D341Med (cell line): ENCODE measurements at places on chromosomes 3 and 15.

GRCh38 chr3:139261754-139262586 is 81.8 kb upstream of the MRPS22 start:
- DNase-seq, result no peak

GRCh38 chr3:58171126-58171525 is 39.6 kb downstream of the DNASE1L3 start:
- no peak for DNase-seq

DNA sequence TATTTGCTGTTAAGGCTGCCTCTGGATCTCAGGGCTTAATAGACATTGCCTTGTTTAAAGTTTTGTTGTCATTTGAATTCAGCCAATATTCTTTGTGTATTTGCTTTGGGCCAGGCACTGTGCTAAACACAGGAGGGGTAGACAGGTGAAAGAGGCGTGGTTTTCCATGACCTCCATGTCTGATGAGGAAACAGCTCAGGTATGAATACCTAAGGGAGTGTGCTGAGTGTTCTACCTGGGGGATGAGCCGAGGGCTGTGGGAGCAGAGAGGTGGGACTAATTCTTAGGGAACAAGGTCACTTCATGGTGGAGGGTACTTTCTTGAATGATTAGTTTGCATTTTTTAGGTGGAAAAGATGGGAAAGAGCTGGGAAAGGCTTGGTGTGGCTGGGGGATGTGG is 108.2 kb downstream of the THSD4 start:
- no peak for DNase-seq

DNA sequence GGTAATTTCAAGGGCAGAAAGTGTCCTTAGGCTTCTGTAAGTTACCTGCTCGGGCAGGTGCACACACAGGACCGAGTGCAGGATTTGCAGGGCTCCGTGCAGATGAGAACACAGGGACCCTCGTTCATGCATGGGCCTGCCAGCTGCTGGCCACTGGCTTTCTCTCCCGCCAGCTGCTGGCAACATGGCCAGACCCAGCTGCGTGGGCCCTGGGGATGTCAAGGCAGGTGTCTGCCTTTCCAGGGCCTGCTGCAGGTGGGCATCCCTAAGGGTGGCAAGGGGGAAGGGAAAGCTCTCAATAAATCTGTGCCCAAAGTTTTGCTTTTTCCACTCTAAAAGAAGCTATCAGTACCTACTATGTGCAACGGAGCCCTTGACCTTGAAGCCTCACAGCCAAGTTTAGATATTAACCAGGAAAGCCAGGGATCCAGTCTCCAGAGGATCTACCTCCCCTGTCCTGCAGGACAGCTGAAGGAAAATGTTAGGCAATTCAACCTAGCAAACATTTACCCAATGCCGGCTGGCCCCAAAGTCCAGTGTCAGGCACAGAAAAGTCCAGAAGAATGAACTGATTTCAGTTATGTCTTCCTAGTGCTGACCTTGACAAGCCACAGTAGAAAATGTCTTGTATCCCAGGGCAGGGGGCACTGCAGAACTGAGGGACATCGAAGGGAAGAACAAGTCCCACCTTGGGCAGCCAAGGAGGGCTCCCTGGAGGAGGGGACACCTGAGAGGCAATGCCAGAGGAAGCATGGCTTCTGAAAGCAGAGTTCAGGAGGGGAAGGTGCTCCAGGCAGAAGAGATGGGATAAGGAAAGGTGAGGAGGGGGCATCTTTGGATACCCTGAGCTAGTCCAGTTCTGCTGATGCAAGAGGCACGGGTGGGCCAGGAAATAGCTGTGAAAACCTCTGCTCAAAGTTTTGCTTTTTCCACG is 26.4 kb downstream of the NUP210 start:
- DNase-seq, result no peak

- DNase-seq, result no peak
These were observed 1.0 kb downstream of the LRRC2 start for GRCh38 chr3:46565077-46565476.

DNA sequence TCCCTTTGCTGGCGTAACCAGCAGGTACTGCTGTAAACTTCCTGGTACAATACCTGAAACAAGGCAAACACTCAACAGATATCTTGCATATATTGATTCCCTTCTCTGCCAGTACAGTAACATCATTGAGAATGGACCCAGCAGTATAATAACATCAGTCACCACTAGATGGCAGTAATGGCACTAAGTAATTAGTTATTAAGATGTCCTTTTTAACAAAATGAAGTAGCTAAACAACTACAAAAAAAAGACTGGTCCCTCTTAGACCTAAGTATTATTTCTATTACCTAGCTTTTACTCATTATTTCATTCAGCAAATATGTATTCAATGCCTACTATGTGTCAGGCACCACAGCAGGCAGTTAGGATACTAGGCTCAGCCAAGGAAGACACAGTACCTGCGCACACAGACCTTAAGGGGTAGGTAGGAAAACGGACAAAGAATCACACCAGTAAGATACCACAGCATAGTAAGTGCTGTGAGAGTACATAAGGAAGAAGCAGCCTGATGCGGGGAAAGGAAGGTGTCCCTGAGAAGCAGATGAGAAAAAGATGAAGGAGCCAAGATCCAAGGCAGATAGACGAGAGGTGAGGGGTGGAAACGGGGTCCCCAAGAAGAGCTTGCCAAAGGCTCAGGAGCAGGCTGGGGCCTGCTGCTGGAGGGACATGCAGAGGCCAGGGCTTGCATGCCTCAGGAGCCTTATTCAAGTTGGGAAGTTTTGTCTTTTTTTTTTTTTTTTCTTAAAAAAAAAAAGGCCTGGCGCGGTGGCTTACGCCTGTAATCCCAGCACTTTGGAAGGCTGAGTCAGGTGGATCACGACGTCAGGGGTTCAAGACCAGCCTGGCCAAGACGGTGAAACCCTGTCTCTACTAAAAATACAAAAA is 102.7 kb upstream of the CHD2 start:
- peak; percentile 46 for DNase-seq

GRCh38 chr15:72231833-72232478 is 966 bp upstream of the PKM start:
- no peak for DNase-seq

DNA sequence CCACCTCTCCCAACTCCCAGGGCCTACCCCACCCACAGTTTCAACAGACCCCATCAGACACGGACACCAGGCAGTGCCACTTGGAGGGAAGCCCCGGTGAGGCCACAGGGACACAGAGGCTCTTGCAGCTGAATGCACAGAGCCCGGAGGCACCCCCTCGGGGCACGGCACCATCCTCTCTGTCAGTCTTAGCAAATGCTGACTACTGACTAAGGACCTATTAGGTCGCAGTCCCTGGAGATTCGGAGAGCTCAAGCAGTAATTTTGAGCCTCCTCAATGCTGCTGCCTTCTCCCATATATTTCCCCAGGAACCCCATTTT is 79.9 kb downstream of the VGLL4 start:
- DNase-seq, result no peak

- no peak for DNase-seq
These were observed 175.8 kb downstream of the SPATA16 start for GRCh38 chr3:172965256-172965655.

DNA sequence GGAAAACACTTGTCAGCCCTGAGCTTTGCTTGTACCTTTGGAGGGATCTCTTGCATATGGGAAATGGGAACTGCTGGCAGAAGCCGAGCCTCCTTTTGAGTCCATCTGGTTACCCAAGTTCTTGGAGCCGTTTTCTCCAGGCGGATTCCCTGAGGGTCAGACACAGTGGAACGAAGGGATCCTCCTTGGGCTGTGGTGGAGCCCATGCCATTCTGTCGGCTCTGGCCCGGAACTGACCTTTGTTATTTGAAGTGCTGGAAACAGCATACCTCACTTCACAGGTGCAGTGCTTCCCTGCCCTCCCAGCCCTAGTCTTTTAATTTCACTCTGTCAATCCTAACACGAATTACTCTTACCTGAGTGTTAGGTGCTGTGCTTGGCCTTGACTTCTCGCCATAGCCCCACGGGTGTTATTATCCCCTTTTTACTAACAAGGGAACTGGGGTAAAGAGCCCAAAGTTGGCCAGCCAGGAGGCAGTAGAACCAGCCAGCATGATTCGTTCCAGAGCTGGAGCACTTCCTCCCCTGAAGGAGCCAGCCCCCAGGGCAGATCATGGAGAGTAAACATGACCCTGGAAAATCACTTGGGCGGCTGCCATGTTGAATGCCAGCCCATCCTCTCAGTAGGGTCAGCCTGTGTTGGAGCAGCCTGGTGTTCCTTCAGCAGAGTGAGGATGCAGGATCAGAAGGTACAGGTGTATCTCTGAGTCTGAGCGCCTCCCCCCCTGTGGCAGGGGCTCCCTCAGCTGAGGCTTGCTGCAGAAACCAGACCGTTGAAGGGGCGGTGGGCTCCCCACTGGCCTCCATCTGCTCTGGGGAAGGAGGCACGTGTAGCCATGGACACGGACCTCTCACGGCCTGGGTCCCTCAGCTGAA is 143.2 kb downstream of the DNAJB8 start:
- DNase-seq, result peak; percentile 6

DNA sequence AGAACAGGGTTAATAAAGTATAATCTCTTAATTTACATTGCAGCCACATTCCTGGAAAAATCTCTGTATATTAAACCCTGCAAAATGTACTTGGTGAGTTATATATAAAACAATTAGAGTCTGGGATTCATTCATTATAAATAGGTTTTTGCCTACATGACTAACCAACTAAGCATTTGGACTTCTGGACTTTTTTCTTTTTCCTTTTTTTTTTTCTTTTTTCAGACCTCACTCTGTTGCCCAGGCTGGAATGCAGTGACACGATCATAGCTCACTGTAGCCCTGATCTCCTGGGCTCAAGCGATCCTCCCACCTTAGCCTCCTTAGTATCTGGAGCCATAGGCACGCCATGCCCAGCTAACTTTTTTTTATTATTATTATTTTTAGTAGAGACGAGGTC is 4.5 kb downstream of the DNAJC13 start:
- no peak for DNase-seq

DNA sequence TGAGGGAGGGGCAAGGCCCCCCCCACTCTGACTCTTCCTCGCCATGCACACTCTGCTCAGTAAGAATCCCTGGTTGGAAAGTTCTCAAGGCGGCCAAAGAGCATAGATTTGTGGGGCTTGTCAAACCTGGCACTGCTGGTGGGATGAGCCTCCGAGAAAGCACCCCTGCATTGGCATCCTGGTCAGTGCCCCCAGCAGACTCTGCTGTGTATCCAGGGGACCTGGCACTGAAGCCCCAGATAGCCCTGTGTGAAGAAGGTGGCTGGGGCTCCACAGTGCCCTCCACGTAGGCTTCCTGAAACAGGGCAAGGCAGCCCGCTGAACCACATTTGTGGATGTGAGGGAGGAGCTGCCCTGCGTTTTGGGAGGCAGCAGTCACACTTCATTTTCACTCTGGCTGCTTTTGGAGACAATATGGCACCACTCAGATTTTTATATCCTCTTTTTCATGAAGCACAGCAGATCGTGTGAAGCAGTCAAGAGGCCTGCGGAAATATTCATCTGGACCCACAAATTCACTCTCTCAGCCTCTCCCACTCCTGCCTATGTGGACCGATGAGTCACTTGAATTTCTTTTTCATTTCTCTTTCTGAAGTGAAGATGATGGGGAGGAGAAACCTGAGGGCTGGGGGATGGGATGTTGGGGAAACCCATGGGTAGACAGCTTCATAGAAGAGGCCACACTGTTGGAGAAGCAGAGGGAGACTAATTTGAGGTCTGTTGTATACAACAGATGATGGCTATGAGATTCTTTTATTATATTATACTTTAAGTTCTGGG is 88.7 kb upstream of the BCL6 start:
- no peak for DNase-seq

GRCh38 chr3:138768946-138769345 is 65.8 kb downstream of the PIK3CB start:
- no peak for DNase-seq

DNA sequence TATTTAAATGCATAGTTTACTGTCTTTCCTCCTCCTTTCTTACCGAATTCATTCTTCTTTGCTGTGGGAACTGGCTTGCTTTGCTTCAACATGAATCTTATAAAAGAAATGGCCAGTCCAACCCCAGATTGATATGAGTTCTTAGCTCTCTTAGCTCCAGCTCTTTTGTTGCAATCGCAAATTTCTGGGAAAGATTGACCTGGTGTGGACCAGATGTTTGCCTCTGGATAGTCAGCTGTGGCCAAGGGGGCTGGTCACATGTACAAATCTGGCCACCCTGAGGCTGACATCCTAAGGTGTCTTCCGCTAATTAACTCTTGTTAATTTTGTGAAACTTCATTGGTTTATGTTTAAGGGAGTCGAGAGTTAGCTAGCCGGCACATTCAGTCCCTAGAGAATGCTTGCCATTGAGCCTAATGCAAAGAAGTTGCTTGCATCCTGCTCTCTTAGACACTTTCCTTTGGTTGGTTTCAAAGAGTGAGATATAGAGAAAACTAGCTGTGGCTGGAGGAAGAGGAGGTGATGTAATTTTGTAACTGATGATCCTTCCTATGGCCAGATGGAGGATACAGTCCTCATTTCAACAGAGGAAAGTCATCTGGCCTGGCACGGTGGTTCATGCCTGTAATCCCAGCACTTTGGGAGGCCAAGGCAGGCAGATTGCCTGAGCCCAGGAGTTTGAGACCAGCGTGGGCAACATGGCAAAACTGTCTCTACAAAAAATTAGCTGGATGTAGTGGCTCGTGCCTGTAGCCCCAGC is 162.4 kb downstream of the ADAMTSL3 start:
- no peak for DNase-seq

DNA sequence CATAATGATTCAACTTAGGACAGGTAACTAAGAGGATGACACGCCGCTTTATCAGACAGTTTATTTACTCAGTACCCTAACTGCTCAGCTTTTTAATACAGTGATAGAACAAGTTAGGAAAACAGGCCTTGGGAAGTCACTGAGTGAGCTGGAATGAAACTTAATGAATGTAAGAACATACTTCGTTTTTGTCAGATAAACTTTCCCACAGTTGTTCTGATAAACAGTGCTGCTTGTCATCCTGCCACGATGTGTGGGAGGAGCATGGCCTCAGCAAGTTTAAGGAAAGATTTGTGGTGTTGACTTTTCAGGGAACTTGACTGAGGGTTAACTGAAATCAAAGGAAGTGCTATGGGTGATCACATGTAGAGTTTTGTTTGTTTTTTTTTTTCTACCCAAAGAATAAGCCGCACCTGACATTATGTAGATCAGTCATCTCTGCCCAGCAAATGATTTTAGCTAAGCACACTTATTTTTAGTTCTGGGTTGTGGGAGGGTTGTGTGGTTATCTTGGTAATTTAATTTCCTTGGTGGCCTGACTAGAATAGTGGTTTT is 5.6 kb upstream of the P2RY14 start:
- DNase-seq, result no peak

DNA sequence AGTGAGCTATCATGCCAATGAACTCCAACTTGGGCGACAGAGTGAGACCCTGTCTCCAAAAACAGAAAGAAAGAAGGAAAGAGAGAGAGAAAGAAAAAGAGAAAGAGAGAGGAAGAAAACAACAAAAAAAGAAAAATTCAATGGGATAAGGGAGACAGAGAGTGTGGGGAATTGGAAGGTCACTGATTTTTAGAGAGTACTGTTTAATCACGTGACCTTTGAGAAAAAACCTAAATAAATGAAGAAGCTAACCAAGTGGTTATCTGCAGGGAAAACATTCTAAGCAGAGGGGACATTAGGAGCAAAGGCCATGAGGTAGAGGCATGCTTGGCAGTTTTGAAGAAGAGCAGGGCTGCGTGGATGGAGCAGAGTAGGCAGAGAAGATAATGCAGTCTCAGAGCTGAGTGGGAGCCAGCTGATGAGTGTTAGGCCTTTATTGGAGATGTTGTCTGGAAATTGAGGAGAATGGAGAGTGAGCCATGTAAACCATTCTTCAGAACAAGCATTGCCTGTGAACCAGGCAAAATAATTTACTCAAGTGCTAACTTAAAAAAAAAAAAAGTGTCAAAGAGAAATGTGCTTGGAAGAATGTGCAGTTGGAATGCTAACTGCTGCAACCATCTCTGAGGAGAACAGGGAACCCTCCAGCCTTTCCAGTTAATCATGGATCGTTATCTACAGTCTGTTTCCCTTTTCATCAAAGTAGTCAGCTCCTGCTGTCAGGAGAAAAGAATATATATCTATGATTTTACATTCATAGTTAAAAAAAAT is 377.3 kb upstream of the SEMA6D start:
- DNase-seq, result no peak
